ENCODE measurements at places on chromosomes 3 and 15.

- DNase-seq, result no peak
Measured at GRCh38 chr3:50286322-50287227, 5.7 kb downstream of the IFRD2 start.

- no peak for DNase-seq
Measured at GRCh38 chr15:33839540-33839939, 128.8 kb upstream of the CHRM5 start.

DNA sequence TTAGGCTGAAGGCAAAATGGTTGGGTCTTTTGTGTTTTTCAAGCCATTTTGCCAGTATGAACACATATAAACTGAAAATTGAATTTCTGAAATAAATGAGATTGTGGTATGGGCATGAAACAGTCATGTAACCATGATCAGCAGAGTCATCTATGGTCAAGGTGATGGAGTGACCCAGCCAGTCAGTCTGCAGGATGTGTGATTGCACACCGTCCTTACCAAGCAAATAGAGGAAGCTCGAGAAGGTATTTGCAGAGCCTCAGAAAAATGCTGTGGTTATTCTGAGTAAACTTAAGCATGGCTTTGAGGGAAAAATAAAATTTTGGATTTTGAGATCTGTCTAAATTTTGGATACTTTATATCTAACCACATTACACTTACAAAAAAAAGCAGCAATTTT, 95.9 kb upstream of the RNF7 start:
- DNase-seq, result no peak

- peak; percentile 84 for DNase-seq
Measured at GRCh38 chr3:134464064-134464688, 21.6 kb downstream of the ANAPC13 start.

- no peak for DNase-seq
Measured at GRCh38 chr3:156865732-156866131, 39.6 kb downstream of the LEKR1 start.

GRCh38 chr3:74435631-74436030, 178.8 kb downstream of the CNTN3 start:
- DNase-seq, result no peak

DNA sequence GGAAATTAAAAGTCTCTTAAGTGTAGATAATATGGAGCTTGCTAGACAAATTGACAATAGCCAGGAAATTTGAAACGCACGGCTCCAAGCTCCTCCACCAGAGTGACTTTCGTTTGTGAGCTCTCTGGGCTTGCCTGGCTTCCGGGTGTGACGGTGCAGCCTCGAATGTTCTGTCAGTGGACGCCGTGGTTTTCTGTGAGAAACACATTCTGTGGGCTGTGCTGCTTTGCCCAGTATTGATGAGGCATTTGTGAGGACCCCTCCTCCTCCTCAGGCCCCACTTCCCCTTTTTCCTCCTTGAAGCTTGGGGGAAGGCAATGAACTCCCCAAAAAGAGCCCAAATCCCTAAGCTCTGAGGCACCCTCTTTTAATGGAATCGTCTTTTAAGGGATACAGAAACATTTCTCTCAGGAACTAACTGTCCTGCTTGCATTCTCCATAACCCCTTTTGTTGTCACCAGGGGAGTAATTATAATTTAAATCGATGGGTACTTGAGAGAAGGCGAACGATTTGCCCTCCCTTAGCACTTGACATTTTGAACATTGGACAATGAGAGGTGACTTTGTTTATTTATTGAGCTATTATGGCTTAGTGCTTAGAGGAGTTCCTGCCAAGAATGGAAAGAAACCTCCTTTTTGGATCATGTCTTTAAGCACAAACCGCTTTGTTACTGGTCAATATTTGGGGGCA, 40.8 kb downstream of the POLR2M start:
- DNase-seq, result no peak

DNA sequence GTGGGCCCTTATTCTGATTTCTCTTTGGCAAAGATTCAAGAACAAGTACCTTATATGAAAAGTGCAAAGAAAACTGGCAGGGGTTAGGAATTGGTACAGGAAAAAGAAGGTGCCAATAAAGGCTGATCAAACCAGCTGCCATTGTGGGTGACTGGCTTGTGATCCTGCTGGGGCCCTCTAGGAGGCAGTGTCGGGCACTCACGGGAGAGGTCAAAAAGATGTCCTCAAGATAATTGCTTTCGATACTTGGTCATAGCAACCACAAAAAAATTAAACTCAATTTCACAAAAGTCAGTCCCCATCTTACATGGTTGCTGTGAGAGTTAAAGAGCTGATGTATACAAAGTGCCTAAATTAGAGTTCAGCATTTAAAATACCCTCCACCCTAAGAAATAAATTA, 31.0 kb upstream of the CAV3 start:
- DNase-seq, result no peak

GRCh38 chr3:180808823-180809575, 103.5 kb upstream of the FXR1 start:
- DNase-seq, result no peak

GRCh38 chr3:62876064-62876463, 848 bp upstream of the CADPS start:
- no peak for DNase-seq

DNA sequence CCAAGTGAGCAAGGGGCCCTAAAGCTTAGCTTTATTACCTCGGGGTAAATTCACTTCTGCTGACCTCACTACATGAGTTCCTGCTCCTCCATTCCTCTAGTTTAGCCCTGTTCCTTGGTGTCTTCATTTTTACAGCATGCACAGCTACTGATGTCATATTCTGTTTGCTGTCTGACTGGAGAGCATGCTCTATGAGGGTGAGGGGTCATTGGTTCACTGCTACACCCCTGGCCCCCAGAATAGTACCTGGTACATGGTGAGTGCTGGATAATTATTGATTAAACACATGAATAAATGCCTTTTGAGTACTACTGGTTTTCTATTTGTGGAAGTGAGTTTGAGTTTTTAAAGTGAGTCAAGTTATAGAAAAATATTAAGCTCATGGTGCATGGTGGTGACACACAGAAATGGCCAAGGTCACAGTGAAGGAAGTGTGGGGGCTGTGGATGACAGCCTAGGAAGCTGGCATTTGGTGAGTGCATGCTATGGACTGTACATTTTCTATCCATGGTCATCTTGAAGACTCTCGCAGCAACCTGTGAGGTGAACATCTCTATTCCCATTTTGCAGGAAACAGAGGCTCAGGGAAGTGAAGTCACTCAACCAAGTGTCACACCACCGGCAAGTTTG, 34.0 kb downstream of the RPLP1 start:
- no peak for DNase-seq

GRCh38 chr3:59566481-59566975, 516.7 kb upstream of the CFAP20DC start:
- no peak for DNase-seq

DNA sequence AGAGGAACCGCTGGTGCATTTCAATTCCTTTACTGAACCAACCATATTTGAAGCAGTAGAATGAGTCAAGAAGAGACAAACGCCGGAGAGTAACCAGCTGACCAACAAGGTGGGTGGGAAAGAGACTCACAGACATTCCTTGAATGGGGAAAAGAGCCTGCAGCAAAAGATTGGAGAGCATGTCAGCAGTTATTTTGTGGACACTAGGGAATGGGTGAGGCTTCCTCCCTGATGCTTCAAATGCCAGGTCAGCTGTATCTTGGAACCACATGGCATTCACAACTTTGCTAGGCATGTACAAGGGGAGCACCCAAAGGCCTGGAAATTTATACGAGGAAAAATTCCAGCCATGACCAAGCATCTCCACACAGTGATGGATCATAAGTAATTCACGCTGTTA, 29.9 kb upstream of the ZKSCAN7 start:
- no peak for DNase-seq

DNA sequence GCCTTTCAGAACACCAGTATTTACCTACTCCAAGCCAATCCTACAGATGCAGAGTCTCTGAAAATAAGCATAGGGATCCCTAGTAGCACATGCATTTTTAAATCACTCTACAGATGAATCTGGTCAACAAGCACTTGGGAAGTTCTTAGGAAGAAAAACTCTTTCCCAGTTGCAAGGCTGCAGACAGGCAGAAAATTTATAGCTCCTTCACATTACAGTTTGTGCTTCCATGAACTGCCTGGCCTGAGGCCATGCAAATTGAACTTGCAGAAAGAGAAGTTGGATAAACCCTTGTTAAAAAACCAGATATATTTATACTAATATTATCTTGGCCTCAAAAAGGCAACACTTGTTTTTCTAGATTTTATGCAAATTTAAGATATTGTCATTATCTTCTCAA, 256.9 kb downstream of the EPHA3 start:
- DNase-seq, result no peak

DNA sequence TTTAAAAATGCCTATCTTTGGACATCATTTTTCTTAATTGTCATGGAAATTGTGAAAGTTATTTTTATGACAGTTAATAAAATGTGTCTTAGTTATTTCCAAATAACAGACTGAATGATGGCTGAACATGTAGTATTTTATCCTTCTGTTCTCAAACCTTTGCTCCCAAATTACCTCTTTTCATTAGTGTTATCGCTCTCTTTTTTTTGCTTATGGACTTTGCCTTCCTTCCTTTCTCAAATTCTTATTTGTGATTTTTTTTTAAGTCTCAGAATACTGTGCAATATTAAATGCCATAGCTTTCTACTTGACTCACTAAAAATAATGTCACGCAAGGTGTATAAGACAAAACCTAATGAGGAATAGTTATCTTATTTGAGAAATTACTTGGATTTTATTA, 107.7 kb downstream of the VPS8 start:
- DNase-seq, result no peak

DNA sequence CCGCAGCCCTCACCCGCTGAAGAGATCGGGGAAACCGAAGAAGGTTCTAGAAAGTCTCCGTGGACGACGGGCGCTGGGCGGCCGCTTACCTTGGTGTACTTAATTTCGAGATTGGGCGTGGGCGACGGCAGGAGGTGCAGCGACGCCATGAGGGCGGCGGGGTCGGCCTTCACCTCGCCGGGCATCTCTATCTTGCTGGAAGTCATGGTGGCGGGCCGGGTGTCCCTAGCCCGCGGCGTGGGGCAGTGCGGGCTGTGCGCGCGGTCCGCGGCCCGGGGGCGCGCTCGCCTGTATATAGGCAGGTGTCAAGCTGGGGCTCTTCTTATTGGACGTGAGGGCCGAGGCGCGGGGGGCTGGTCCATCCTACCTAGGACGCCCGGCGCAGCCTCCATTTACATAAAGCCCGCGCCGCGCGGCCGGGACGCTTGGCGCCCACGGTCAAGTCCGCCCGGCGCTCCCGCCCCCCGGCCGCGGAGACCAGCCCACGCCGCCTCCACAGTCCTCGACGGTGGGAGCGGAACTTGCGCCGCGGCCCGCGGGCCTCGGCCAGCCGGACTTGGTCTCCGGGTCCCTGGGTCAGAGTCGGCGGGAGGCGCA, at the start of gene ALDH1A2:
Gene ALDH1A2, minus strand, starts transcription at position 267 of the 597 bp plus-strand sequence. Its CDS starts 61 bp downstream, at position 206.
- no peak for DNase-seq

- DNase-seq, result no peak
Measured at GRCh38 chr15:25378501-25378901, 60.3 kb downstream of the UBE3A start.

GRCh38 chr15:94236608-94237007, 5.2 kb downstream of the MCTP2 start:
- DNase-seq, result no peak

DNA sequence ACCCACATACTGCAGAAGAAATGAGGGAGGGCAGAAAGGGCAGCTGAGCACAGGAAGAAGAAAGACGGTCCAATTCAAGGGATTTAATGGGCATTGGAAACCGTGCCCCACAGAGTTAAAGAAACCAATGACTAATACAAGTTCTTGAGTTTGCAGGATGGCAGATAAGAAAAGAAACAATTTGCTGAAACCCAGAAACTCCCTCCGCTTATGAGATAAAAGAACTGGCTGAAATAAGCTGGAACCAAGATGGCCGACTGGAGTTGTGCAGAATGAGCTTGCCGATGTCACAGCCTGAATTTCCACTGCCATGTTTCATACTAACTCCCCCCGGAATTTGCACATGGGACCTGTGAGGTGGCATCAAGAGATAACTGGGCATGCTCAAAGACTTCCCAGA, 47.1 kb downstream of the SCAP start:
- no peak for DNase-seq

DNA sequence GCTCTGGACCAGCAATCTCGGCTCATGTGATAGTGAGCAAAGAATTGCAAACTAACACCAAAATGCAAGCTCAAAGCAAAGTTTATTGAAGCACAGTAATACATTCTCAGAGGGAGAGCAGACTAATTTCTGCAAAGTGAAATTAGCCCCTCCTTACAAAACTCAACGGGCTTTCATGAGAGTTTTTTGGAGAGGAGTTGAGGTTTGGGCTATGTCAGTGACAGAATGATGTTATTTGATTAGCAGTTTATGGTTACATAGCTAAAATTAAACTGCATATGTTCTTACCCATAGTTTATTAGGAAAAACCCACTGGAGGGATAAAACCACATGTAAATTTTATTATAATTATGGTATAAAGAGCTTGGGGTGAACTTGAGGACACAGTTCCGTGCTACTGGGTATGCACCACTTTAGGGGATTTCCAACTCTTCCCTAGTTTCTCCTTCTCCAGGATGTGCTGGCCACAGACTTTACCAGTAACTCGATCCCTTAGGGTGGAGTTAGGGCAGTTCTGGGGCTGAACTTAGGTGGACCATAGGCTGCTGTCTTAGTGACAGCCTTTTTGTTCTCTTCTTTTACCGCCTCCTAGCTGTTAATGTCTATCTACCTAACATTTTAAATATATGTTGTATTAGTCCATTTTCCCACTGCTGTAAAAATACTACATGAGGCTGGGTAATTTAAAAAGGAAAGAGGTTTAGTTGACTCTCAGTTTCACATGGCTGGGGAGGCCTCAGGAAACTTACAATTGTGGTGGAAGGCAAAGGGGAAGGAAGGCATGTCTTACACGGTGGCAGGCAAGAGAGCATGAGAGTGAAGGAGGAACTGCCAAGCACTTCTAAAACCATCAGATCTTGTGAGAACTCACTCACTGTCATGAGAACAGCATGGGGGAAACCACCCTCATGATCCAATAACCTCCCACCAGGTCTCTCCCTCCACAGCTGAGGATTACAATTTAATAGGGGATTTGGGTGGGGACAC, 8.9 kb upstream of the AADACL2 start:
- DNase-seq, result no peak

GRCh38 chr3:43423142-43423541, 136.8 kb downstream of the SNRK start:
- DNase-seq, result no peak

- DNase-seq, result peak; percentile 59
Measured at GRCh38 chr3:185365291-185366073, 2.5 kb downstream of the MAP3K13 start.

- DNase-seq, result no peak
Measured at GRCh38 chr3:169467751-169468150, 195.8 kb downstream of the MECOM start.

- DNase-seq, result no peak
Measured at GRCh38 chr15:51861557-51862359, 32.3 kb downstream of the TMOD3 start.

GRCh38 chr3:131326307-131326706, 55.3 kb upstream of the NUDT16 start:
- DNase-seq, result no peak

All from breast epithelium (tissue), 4 donors.